ENCODE measurements at places on chromosomes 11 and 22.
A peak's percentile ranks its signal among the peaks of the same experiment; 100 is the strongest.

- no peak for DNase-seq
These were observed 267.7 kb downstream of the LARGE1 start for GRCh38 chr22:33652615-33653014.

- DNase-seq, result no peak
These were observed 150.8 kb upstream of the SYT13 start for GRCh38 chr11:45436966-45437365.

GRCh38 chr22:45572444-45572843 lies 69.8 kb downstream of the FBLN1 start:
- DNase-seq, result no peak

DNA sequence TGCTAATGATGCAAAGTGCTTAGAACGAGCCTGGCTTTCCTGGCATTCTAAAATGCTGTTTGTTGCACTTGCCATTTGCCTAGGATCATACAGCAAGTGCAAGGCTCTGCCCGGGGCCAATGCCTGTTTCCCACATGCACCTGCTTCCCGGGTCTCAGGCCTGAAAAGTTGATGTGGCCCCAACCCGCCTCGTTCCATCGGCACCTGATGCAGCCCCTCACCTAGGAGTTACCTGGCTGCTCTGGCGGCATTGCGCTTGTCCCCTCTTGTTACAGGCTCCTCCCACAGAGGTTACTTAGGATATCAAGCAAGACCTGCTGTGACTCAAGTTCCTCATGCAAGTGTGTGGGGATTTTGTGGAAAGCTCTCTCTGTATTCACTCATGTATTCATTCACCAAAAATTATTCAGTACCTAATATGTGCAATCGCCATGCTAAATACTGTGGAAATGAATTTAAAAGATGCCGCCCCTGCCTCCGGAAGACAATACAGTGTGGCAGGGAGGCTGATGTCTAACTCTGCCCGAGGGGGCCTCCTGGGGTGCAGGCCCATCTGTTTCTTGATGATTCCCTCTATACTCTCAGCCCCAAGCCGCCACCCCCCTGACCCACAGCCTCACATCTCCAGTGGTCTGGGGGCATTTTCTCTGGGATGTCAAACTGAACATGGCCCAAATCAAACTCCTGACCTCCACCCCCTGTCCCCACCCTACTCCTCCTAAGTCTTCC lies 184.5 kb downstream of the EFCAB6 start:
- DNase-seq, result no peak

DNA sequence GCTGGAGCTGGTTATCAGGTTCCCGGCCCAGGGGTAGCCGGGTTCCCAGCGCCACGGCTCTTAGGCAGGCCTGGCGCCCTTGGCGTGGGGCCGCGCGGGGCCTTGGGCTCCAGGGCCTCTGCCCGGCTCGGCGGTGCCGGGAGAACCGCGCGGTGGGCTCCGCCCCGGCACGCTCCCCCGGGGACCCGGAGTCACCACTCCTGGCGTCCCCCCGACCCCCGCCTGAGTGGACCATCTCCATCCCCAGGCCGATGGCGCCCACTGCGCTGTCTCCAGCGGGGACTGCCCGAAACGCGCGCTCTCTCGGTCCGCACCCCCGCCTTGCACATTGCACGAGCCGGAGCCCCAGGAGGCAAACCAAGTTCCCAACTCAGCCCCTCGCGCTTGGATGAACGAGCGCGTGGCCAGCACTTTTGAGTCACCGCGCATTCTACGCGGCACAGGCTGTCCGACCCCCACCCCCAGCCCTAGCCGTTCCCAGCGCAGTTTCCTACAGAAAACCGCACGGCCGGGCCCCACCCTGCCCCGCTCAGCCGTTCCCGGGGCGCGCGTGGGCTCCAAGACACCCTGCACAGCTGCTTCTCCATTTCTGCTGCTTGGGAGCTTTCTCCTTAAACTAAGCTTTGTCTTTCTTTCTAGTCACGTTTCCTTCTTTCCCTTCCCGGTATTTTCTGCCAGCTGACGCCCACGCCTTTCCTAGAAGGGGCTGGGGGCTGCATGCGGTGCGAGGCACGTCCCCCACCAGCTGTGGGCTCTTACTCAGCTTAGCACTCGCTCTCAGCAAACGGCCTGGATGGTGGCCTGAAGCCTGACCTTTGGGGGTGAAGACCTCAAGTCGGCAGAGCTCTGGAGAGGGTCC lies 650 bp upstream of the CHID1 start:
- no peak for DNase-seq

- no peak for DNase-seq
These were observed 64.8 kb downstream of the TBC1D22A start for GRCh38 chr22:46827136-46827780.

GRCh38 chr11:131121426-131122333 lies 205.4 kb upstream of the SNX19 start:
- DNase-seq, result no peak

DNA sequence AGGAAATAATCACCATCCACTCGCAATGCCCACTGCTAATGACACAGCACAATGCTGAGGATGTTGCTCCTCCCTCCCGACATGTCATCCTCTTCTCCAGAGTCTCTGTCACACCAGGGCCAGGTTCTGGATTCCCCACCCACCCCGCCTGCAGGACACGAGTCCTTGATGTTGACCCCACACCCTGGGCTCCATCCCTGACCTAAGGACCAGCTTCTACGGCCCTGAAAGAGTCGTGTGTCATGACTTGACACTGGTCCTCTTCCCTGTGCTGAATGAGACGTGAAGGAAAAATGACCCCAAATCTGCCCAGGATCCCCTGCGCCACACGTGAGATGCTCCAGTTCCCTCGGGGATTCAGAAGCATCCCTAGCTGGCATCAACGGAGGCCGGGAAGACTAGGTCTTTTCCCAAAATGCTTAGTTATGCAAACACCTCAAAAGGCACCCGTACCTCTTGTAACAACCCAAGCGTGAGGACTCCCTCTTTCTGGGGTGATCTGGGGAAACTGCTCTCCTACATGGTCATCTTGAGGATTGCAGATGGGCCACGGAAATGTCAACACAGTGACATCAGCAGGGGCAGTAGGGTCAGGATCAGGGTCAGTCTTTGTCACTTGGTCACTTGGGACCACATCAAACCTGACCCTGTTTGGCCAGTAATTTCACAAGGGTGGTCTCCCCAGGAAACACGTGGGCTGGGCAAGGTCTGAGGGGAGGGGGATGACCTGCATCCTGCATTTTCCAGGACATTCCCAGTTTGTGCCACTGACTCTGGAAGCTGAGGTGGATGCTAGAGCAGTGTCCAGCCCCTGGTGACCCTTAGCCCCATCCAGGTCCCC lies 42.0 kb downstream of the IGLL5 start:
- no peak for DNase-seq

- DNase-seq, result no peak
These were observed 2.0 kb downstream of the CD248 start for GRCh38 chr11:66314561-66315497.

GRCh38 chr11:10627291-10627690 lies 58.8 kb upstream of the LYVE1 start:
- DNase-seq, result no peak

DNA sequence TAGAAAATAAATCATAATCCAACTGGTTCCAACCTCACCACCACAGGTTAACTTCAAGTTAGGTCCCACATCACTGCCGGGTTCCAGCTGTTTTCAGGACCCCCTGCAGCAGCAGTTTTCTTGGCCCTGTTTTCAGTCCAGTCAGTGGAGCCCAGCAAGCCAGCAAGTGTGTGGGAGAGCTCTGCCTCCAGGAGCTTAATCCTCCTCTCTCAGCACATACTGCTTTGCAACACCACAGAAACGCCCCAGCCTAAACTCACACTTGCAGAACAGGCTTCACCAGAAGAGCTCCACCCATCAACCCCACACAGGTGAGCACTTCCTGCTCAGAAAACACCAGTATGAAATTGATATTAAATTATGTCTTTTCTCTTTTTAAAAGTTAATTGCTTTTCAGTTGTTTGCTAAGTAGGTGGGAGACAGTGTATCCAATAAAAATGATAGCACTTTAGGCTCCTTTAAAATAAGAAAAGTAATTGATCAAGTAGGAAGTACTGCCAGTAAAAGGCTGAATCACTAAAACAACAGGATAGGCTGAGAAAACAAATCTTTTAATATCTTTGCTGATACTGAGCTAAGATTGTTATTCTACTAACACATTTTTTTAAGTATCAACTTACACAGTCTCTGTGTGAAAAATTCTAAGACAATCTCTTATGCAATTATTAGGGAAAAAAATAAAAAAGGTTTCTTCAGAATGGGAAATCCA lies 81.5 kb upstream of the TP53AIP1 start:
- DNase-seq, result peak; percentile 87

DNA sequence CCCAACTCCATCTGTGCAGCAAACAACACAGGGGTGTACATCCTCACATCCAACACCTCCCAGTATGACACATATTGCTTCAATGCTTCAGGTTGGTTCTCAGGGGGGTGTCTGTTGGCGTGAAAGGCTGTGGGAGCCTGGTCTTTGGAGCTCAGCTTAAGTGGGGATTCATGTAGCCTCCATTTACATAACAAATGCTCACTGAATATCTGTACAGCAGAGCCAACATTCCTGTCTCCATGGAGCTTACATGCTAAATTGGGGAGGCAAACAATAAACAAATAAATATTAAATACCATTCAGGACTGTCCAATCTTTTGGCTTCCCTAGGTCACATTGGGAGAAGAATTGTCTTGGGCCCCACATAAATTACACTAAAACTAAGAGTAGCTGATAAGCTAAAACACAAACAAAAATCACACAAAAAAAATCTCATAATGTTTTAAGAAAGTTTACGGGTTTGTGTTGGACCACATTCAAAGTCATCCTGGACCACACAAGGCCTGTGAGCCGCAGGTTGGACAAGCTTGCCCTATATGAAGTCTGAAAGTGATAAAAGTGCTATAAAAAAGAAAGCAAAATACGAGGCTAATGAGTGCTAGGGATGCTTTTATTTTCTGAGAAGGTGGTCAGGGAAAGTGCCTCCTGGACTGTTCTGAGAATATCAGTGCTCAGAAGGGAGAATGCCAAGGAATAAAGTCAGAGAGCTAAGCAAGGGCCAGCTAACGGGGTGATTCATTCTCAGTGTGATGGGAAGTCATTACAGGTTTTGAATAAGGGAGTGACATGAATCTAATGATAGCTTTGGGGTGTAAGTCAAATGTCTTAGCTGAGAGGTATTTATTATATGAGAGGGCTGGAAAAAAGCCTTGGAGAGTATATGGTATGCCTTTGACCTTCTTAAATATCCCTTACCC lies 41.6 kb downstream of the CD44 start:
- no peak for DNase-seq

GRCh38 chr22:26681395-26681821 lies 24.0 kb downstream of the MIAT start:
- DNase-seq, result no peak

- DNase-seq, result peak; percentile 47
These were observed 599 bp downstream of the SIK3 start for GRCh38 chr11:117097389-117098268.

- peak; percentile 26 for DNase-seq
These were observed 490.1 kb downstream of the OPCML start for GRCh38 chr11:133041928-133042882.

- DNase-seq, result no peak
These were observed 11.7 kb upstream of the LTO1 start for GRCh38 chr11:69686856-69687255.

GRCh38 chr11:67290801-67291200 lies 1.7 kb downstream of the ANKRD13D start:
- DNase-seq, result no peak

GRCh38 chr11:78800756-78801155 lies 226.1 kb upstream of the NARS2 start:
- no peak for DNase-seq

- DNase-seq, result no peak
These were observed 91.2 kb downstream of the DSCAML1 start for GRCh38 chr11:117705866-117706265.

DNA sequence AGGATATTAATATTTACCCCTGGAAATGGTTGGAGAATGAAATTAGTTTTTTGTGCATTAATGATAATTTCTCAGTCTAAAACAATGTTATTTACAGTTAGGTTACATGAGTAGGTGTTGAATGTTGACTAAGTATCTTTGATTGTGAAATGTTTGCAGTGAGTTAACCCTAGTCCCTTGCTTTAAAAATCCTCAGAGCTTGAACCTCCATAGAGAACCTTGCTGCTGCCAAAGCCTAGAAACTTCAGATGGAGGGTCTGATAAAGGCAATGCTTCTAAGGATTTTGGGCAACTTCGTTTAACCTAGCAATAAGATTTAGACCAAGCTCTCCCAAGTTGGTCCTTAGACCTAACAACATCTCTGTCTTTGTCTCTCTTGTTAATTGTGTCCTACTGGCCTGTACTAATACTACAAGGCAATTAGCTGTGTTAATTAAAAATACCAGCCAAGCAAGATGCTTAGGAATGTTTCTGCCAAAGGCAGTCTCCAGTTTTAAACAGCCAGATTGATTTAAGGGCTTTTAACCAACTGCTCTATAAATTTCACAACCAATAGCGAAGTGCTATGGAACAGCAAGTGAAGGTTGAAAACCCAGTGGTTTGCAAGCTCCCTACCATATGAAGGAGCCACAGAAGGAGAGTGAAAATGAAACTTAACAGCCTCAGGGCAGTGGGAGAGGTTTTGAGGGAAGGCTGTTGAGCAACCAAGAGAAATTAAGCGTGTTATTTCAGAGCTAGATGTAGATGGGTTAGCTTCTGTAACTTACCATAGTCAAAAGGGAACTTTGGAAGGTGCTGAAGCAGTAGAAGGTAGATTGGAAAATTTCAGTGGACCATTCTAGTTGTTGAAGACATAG lies 295.9 kb upstream of the ANO5 start:
- no peak for DNase-seq

DNA sequence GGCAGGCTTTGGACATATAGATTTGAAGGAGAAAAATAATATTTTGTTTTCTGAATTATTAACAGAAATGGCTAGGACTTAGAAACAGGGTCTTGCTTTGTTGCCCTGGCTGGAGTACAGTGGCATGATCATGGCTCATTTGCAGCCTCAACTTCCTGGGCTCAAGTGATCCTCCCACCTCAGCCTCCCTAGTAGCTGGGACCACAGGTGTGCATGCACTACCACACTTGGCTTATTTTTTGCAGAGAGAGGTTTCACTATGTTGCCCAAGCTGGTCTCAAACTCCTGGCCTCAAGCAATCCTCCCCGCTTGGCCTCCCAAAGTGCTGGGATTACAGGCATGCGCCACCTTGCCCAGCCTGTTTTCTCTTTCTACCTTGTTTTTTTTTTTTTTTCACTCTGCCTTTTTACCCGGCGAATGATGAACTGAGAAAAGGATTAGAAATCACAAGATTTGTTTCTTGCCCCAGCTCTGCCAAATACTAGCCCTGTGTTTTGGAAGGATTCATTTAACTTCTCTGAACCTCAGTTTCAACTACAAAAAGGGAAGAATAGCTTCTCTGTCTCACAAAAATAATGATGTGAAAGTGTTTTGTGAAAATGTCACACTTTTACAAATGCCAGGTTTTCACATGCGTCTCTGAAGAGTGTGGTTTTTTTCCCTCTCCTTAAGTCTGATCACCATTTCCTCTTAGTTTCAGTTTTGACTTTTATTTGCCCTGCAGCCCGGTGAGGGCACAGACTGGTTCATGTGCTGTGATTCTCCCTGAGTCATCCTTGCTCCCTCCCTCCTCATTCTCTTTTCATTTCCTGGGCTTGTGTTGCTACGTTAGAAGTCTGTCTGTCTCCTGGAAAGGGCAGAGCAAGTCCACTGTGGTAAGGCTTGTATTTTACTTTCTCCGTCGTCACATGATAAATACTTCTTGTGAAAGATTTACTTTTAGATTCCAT lies 67.7 kb downstream of the BCL2L13 start:
- DNase-seq, result peak; percentile 58

GRCh38 chr22:27803841-27804415 lies 2.4 kb upstream of the MN1 start:
- no peak for DNase-seq

- DNase-seq, result peak; percentile 62
These were observed 19.3 kb downstream of the MTFP1 start for GRCh38 chr22:30444632-30445437.

- DNase-seq, result no peak
These were observed 74.5 kb upstream of the PICALM start for GRCh38 chr11:86143087-86144030.

Measured in body of pancreas (tissue), 4 donors.